ENCODE measurements at places on chromosomes 2 and 18. TPM values are rescaled to one million over a fixed set of nuclear protein-coding genes. Genes with fewer than 3 reads are reported as not detected.

GRCh38 chr2:218168016-218168415, 1.3 kb upstream of the CXCR1 start:
- H3K27me3 ChIP-seq, result 0 out of 2 replicates have a peak, but pooled peaks cover 10% of the 10 kb centered on the region
- no peak overlapping the region for H3K27ac ChIP-seq
- H3K36me3 ChIP-seq, result no peaks in the 10 kb centered on the region
- no peak for DNase-seq
- H3K4me3 ChIP-seq, result no peak overlapping the region

DNA sequence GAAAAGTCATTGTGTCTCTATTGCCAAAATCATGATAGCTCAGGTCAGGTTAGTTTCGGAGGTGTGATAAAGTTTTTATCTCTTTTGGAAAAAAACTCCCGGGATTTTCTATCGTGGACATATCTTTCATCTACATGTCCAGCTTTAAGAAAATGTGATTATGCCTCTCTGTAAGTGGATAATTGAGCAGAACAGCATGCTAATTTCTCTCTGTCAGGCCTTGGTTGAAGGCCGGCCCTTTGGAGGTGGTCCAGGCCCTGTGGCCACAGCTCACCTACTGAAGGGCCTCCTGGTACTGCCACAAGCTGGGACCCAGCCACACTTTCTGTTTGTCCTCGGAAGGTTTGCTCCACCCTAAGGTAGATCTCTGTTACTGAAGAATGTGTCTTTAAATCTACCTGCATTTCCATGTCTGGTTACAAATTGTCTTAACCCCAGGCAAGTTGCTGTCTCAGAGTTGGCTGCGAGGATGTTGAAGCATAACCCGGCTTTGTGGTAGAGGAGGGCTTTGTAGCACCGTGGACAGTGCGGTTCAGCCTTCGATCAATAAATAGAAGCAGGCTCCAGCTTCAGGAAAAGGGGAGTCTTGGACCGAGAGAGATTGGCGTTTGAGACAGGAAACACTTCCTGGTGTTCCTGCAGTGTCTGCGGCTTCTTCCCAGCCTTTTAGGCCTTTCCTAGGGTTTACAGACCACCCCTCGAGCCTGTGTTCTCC, 25.5 kb downstream of the TCF7L1 start:
- no peaks in the 10 kb centered on the region for H3K36me3 ChIP-seq
- H3K4me3 ChIP-seq, result no peak overlapping the region
- no peak overlapping the region for H3K27ac ChIP-seq

DNA sequence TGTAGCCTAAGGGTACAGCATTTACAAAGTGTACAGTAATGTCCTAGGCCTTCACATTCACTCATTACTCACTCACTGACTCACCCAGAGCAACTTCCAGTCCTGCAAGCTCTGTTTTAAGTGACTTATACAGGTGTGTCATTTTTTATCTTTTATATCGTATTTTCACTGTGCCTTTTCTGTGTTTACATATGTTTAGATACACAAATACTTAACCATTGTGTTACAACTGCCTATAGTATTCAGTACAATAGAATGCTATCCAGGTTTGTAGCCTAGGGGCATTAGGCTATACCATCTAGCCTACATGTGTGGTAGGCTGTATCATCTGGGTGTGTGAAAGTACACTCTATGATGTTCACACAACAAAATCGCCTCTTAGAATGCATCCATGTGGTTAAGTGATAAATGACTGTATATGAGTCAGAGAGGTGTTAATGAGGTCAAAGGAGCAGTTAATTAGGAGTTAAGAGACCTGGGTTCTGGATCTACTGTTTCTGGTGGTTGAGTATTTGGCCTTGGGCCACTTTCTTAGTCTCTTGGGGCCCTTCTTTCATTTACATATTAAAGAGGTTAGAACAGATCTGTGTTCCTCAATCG, 149.1 kb downstream of the GREB1L start:
- peaks cover 12% of the 10 kb centered on the region for H3K4me1 ChIP-seq
- no peaks in the 10 kb centered on the region for H3K27me3 ChIP-seq
- peak; percentile 33 for DNase-seq
- H3K4me3 ChIP-seq, result no peak overlapping the region
- H3K27ac ChIP-seq, result peak overlapping the region; percentile 22

DNA sequence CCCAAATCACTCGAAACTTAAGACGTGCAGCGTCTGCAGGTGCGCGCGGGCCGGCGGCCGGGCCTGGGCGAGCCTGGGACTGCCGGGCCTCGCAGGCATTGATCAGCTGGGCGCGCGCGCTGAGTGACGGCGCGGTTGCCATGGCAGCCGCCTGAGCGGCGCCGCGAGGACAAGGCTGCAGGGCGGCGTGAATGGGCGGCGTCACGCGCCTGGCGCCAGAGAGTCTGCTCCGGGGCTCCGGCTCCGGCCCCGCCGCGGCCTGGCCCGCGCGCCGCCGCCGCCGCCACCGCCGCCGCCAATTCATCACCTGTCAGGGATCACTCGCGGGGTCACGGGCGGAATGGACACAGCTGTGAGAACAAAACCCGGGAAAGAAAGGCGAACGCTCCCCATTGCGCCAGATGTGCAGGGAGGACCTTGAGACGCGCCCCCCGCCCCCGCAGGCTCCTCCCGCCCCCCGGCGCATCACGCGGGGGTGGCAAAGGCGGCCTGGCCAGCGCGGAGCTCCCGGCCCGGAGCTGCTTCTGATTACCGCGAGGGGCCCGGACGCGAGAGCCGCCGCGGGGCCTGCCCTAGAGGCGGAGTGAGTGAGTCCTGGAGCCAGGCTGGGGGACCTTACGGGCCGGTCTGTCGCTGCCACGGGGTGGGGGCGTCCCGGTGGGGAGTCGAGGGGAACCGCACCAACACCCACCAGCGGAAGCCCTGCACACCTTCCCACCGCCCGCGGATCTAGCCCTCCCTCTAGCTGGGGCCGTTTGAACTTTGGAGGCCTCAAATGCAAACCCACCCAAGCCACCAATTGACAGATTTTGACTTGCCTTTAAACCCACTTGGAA, 2.9 kb upstream of the ID2 start:
- peak overlapping the region; percentile 52 for H3K4me3 ChIP-seq
- peaks cover 18% of the 10 kb centered on the region for H3K36me3 ChIP-seq
- peak; percentile 94 for DNase-seq
- H3K27me3 ChIP-seq, result no peaks in the 10 kb centered on the region

- H3K4me3 ChIP-seq, result no peak overlapping the region
- no peaks in the 10 kb centered on the region for H3K4me1 ChIP-seq
- H3K27me3 ChIP-seq, result no peaks in the 10 kb centered on the region
Observed at GRCh38 chr2:95057535-95058370, 32.2 kb downstream of the MAL start.

DNA sequence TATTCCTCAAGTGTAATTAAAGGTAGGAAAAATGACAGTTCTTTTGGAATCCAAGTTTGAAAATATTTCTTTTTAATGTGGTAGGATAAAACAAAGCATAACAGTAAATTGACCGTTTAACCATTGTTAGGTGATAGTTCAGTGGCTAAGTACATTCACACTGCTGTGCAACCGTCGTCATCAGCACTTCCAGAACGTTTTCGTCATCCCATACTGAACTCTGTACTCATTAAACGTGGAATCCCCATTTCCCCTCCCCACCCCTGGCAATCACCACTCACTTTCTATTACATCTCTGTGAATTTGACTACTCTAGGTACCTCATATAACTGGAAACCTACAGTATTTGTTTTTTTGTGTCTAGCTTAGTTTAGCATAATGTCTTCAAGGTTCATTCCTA, 32.9 kb upstream of the FZD5 start:
- no peaks in the 10 kb centered on the region for H3K36me3 ChIP-seq
- H3K27ac ChIP-seq, result no peak overlapping the region
- no peak for DNase-seq
- H3K4me1 ChIP-seq, result no peaks in the 10 kb centered on the region
- no peak overlapping the region for H3K4me3 ChIP-seq
- no peaks in the 10 kb centered on the region for H3K27me3 ChIP-seq

Gene DES
- total RNA-seq, result not detected

Gene UGT1A10
- total RNA-seq, result not detected

Gene ZNF521
- 0.16 TPM for total RNA-seq

Measured in SJSA1 (cell line).